ENCODE measurements at places on chromosomes 2 and 18.

- no peak for ATAC-seq
These were observed 35.2 kb downstream of the FOSL2 start for GRCh38 chr2:28427741-28428415.

- ATAC-seq: no peak
These were observed 206.2 kb downstream of the NCKAP5 start for GRCh38 chr2:133362061-133362476.

GRCh38 chr2:73850009-73850408 is 21.2 kb downstream of the STAMBP start:
- no peak for ATAC-seq

GRCh38 chr2:145220496-145220895 is 700.6 kb upstream of the ZEB2 start:
- no peak for ATAC-seq

DNA sequence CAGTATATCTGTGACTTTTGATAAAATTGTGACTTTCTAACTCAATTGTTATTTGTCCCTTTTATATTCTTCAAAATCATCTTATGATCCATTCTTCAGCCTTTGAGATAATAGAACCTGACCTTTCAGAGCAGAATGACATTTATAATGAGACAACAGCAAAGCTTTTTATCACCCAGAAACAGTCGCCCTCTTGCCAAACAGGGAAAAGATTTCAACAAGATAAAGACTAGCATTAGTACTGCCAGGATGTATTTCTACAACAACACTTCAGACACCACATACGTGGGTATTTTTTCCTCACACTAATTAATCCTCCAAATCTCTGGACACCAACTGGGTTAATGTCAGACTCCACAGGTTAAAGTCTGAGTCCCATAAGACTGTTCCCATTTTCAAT is 249.0 kb downstream of the ZNF804A start:
- no peak for ATAC-seq

GRCh38 chr2:157890969-157891642 is 15.0 kb upstream of the ACVR1 start:
- ATAC-seq: no peak

GRCh38 chr2:102140377-102140776 is 2.2 kb upstream of the IL1R1 start:
- ATAC-seq: no peak

GRCh38 chr2:205994344-205994743 is 91.6 kb downstream of the INO80D start:
- no peak for ATAC-seq

DNA sequence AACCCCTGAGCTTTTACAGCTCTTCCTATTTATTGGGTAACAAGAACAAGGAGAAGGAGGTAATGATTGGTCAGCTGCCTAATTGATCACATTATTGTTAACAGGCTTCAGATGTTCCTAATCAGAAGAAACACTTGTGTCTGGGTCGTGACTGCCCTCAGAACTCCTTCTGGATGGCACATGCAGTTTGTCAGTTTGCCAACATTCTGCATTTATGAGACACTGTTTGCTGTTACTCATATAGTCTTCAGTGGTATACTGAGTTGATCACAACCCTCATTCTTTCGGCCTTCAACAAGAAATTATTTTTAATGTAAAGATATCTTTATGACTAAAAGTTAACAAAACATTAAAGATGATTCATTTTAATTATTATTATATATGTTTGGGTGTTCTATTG is 95.7 kb upstream of the DOCK10 start:
- no peak for ATAC-seq

- no peak for ATAC-seq
These were observed 33.9 kb upstream of the ATIC start for GRCh38 chr2:215277944-215278343.

DNA sequence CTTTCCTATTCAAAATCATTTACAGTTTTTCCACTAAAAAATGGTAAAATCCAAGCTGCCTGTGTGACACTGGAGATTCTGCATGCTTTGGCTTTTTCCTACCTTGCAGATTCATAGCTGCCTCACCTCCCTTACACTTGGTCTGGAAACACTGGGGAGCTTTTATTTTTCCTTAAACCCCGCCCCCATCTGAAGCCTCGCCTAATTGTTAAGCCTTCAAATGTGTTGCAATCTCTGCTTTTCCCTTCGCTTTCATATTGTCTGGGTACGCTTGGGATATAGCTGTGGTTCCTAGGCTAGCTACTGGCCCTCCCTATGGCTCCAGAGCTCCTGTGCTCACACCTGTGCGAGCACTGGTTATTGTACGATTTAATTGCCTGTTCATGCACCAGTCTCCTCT is 942.4 kb upstream of the GYPC start:
- ATAC-seq: no peak

GRCh38 chr2:109558076-109558882 is 55.5 kb downstream of the SEPTIN10 start:
- ATAC-seq: peak; percentile 57

Data from SK-N-SH treated with all-trans-retinoic acid at 6 μM for 48 hours (cell line).